BJ (cell line): ENCODE measurements at places on chromosomes 5 and 9. TPM values are rescaled to one million over a fixed set of nuclear protein-coding genes. Genes with fewer than 3 reads are reported as not detected.

Gene ARL14EPL
- polyA plus RNA-seq: not detected in 2 replicates

Gene ECM2
- polyA plus RNA-seq: 1.9 and 2.9 TPM in 2 replicates

Gene MSX2
- polyA plus RNA-seq: 1.4 and 2.1 TPM in 2 replicates

Gene TLX3
- polyA plus RNA-seq: not detected in 2 replicates

Gene OXCT1
- polyA plus RNA-seq: 12.0 and 23.4 TPM in 2 replicates

DNA sequence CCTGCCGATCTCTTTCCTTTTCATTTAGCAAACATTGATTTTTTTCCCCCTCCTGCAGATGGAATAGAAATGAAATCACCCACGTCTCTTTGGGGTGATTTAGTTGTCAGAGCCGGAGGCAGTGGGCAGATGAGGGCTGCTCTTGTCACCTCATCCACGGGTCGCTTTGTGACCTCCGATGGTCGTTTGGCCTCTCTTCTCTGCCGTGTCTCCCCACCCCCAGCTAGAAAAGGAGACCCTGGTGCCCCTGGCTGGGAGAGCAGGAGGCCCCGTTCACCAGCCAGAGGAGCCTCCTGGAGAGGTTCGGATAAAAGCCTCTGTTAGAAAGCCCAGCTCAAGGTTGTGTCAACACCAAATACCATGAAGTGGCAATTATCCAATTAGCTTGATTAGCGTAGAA lies 21.6 kb upstream of the RXRA start:
- DNase-seq: no peak

DNA sequence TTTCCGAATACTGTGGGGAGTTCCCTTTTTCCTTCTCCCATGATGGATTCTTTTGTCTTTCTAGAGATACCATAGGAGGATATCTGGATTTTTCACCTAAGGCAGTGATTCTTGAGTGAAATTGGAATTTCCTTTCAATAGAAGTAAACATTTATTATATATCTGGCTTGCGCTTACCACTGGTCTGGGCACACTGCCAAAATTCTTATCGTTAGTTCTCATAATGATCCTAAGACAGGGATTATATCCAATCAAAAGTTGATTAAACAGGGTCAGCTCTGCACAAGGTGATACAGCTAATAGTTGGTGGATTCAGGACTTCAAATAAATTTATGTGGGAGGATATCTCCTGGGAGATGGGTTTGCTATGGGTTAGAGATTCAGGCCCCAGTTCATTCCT lies 9.6 kb downstream of the TLE4 start:
- DNase-seq: no peak

GRCh38 chr5:114007678-114008077 lies 354.2 kb upstream of the KCNN2 start:
- no peak for DNase-seq

- DNase-seq: no peak
Measured at GRCh38 chr5:58009754-58010153, 450.1 kb downstream of the PLK2 start.

GRCh38 chr5:40404613-40405012 lies 275.1 kb upstream of the PTGER4 start:
- DNase-seq: no peak

DNA sequence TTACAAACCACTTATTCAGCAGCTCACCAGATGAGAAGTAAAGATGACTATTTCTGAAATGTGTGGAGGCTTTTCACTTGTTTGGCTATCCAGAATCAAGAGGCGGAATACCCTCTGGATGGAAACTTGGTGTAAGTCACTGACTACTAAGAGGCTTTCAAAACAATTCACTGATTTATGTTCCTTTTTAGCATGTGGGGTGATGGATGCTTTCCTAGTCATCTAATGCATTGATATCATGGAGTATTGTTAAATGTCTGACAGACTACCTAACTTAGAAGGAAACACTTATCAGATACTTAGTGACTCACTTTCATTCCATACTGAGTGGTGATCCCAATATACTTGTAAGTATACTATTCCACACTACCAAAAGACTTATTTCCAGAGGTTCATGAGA lies 141.4 kb downstream of the PLK2 start:
- DNase-seq: peak; percentile 42

DNA sequence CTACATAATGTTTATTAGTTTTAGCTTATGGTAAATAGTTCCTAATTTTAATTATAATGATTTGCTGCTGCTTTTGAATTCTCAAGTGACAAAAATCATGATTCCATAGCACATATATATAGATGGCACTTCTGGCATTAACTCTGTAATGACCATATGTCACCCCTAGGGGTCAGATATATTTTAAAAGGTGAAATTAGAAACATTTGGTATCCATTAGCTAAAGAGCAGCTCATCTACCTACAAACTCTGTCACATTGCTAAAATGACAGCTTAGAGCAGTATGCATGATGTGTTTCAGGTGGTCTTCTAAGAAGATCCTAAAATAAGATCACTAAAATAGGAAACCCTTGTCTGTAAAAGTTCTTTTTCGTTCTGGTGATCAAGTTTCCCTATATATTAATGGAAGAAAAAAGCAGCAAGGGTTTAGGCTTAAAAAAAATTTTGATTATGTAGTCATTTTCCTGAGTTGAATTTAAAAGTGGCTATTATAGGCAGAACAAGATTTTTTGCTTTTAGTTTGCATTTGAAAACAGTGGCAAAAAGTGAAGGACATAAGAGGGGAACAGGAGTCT lies 157.7 kb upstream of the POU5F2 start:
- no peak for DNase-seq

- DNase-seq: no peak
Measured at GRCh38 chr5:32258424-32258823, 54.3 kb downstream of the MTMR12 start.

GRCh38 chr5:6574537-6575245 lies 58.2 kb downstream of the NSUN2 start:
- no peak for DNase-seq

- no peak for DNase-seq
Measured at GRCh38 chr5:76408104-76408654, 5.1 kb downstream of the IQGAP2 start.

- DNase-seq: no peak
Measured at GRCh38 chr5:179185941-179186411, 125.8 kb downstream of the ZNF354C start.

GRCh38 chr9:3898461-3899218 lies 372.8 kb upstream of the RFX3 start:
- DNase-seq: no peak

- peak; percentile 69 for DNase-seq
Measured at GRCh38 chr9:124779368-124780059, 2.6 kb downstream of the OLFML2A start.

- peak; percentile 77 for DNase-seq
Measured at GRCh38 chr9:128635266-128636023, 21.2 kb downstream of the DYNC2I2 start.

DNA sequence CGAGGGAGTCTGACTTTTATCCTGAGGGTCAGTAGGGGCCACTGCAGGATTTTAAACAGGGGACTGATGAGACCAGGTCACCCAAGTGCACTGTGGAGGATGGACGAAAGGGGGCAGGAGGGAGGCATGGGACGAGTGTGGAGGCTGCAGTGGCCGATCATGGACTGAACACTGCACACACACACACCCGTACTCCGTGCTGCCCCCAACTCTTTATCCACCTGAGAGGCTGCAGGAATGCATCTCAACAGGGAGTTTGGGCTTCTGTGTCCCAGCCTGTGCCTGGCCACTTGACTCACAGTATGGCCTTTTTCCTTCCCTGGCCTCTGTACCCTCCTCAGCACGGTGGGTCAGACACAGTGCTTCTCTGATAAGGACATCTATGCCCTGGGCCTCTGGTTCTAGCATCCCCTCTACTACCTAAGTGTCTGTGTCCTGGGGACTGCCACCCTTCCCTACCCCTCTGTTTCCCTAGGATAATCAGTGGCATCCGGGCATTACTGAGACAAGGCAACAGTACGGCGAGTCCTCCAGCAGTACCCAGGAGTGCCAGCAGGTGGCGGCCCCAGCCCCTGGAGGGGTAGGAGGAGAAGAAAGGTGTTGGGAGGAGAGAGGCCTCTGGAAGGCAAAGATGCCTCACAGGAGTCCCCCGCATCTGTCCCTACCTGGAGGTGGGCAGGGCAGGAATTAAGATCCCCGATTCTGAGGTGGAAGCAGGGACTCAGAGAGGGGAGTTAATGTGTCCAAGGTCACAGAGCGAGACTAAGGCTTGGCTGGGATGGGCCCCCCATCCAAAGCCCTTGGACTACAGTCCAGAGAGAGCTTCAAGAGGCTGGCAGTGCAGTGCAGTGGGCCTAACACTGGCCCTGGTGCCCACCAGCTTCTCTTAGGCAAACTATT lies 5.1 kb upstream of the CDX1 start:
- DNase-seq: no peak
